ENCODE measurements at places on chromosomes 13 and 19. TPM values are rescaled to one million over a fixed set of nuclear protein-coding genes. Genes with fewer than 3 reads are reported as not detected.

Gene FDX2
- total RNA-seq: 33.9 TPM

Gene LIN37
- 28.2 TPM for total RNA-seq

Gene MBD3L3
- not detected for total RNA-seq

Gene NKG7
- not detected for total RNA-seq

Gene OR7A17
- not detected for total RNA-seq

Gene RHPN2
- 55.7 TPM for total RNA-seq

Gene FAM124A
- total RNA-seq: 2.1 TPM

Gene C19orf85
- total RNA-seq: not detected
